ENCODE measurements at places on chromosomes 3 and 15.

DNA sequence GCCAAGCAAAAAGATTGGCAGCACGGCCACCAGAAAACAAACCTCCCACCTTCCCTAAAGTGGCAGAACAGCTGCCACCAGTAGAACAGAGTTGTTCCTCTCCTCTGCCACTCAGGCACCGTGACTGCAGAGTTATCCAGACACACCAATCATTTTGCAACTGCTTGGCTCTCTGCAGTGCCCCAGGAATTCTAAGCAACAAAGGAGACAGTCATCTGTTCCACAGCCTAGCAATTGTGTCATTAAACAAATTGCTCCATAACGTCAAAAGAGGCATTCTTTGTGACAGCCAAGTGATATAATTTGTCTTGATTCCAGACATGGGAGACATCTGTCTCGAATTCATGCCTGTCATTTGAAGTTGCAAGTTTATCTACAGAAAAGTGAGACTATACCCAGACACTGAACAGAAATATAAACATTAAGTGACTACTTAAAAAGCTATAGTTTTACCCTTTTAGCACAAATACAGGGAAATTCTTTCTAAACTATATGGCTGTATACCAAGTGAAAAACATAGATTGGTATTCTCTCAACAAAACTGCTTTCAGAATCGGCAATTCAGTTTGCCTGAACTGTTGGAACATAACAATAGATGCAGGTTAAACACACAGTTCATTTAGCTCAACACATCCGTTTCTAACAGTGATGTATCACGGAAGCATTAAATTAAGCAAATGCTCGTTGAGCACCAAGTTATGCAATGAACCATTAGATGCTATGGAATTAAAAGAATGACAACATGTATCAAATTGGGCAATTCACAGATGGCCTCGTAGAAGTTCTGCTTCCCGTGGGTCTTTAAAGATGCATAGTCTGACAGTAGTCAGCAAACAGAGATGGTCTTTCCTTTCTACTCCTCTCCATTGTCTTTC, 281.3 kb downstream of the FGF12 start:
- DNase-seq: no peak

DNA sequence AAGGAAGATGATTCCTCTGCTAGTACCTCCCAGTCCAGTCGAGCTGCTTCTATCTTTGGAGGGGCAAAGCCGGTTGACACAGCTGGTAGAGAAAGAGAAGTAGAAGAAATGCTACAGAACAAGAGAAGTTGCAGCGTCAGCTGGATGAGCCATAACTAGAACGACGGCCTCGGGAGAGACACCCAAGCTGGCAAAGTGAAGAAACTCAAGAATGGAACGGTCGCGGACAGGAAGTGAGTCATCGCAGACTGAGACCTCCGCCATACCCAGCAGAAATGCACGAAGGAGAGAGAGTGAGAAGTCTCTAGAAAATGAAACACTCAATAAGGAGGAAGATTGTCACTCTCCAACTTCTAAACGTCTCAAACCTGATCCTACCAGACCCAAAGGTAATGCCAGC, 19.0 kb upstream of the PARP14 start:
- no peak for DNase-seq

- no peak for DNase-seq
Observed at GRCh38 chr3:43071313-43071893, 34.5 kb downstream of the POMGNT2 start.

GRCh38 chr3:175102161-175102560, 243.0 kb downstream of the NAALADL2 start:
- no peak for DNase-seq

DNA sequence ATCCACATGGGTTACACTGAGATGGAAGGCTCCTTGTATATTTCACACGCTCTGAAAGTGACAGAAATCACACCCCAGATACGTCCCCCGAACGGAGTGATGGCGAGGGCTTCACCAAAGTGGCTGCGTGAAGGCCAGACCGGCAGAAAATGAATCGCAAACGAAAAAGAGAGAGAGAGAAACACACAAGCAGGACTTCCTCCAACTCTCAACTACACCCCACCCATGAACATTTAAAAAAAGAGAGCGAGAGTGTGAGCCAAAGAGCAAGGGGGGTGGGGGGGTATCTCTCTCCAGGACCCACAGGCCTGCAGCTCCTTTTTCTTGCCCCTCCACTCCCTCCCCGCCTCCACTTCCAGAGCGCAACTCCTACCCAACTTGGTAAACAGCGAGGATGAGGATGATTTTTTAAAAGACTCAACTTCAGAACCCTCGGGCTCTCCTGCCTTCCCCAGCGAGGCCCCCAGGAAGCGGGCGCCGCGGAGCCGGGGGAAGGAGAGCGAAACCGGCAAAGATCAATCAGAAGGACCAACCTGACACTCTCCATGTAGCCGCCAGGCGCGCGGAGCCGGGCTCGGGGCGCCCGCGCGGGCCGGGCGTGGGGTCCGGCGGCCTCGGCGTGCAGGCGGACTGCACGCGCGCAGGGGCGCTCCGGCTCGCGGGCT, 519.1 kb downstream of the FOXP1 start:
- DNase-seq: peak; percentile 54

DNA sequence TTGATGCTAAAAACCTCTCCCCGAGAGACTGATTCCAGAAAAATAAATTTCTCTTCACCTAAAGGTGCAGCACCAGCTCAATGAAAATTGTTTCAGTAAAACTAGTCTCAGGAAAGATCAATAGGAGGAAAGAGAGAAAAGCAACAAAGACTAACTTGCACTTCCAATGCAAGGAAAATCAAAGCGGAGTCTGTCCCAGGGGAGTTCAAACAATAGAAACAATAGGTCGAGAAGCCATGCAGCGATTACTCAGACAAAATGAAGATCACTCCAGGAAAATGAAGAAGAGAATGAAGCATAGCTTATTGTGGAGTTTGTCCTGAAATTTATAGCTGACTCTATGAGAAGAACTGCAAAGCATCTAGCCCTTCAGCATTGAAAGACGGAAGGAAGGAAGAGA, 105.1 kb upstream of the FRMD4B start:
- DNase-seq: no peak

GRCh38 chr3:156723182-156723619, 48.8 kb downstream of the TIPARP start:
- no peak for DNase-seq

GRCh38 chr3:80676261-80676660, 908.5 kb upstream of the ROBO1 start:
- no peak for DNase-seq

DNA sequence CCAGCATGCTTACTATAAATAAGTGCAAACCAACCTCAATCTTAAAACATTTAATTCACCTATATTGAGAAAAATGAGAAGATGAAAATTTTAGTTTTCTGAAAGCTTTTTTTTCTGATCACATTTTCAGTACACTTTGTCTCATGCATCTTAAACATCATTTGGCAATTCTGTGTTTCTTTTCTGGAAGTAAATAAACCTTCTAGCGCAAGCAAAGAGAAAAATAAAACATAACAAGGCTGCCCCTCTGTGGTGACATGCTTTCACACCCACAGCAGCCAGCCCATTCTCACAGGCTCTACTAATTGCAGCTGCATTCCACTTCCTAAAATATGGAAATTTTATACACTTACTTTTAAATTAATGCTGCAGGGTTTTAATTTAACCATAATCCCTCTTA, 90.1 kb downstream of the NEK10 start:
- no peak for DNase-seq

DNA sequence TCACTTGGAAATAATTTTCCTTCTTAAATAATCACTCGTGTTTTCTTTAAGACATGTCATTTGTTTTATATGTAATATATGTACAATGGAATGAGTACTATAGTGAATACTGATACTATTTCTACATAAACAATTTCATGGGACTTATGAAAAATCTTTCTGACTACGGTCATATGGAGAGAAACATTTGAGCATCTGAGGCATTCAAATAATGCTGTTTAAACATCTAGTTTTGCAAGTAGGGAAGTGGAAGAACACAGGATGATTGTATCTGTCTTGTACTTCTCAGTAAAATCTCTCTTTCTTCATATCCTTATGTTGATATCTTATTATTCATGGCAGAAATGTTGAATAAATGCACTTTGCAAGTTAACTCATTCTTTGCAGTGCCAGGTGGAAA, 599.5 kb upstream of the KCNMB2 start:
- DNase-seq: no peak

DNA sequence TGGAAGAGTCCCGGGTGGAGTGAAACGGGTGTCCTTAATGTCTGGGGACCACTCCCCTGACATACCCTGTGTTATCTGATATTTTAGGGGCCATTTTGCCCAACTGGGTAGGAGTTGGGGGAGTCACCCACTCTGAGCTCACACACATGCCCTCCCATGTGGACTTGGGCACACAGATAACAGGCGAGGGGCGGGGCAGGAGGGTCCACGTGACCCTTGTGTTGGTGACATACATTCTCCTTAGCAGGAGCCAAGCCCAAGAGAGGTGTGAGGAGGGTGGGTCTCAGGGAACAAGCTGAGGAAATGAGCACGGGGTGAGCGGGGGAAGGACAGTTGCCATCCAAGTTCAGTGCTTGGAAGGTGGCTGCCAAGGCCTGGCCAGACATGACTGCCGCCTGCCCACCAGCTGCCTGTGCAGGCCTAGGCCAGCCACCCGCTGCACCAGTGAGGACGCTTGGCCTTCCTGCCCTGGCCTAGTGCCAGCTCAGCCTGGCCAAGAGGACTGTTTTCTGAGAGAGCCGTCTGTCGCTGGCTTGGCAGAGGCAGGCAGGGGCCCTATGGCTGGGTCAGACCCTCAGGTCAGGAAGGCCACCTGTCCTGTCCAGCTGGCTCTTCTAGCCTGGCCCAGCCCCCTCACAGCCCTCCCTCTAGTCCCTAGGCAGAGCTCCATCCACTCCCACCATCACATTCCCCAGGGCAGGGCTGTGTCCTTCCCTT, 31.3 kb upstream of the TMEM115 start:
- DNase-seq: no peak

DNA sequence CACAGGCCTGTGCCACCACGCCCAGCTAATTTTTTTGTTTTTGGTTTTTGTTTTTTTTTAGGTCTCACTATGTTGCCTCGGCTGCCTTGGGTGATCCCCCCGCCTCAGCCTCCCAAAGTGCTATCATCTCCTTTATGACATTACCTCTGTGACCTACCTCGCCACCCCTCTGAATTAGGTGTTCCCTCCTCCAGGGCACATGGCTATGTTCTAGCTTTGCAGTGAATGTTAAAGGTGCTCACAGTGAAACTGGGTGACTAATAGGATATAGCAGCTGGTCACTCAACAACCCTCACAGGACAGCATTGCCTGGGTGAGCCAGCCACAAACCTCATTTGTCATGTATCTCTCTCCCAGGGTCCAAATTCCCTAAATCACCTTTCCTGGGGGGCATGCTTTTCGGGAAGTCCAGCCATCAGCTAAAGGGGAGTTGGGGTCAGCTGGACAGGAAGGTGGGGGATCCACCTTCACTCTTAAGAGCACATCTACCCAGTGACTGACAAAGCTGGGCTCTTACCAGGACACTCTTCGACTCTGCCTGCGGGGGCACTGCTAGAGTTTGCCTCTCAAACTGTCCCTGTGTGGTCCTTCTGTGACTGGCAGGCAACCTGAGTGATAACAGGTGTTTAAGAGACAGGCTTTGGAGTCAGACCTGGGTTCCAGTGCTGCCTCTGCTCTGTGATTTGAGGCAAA, 1.6 kb upstream of the TTLL3 start:
- DNase-seq: peak; percentile 34

- no peak for DNase-seq
Observed at GRCh38 chr3:50128001-50128400, 27.1 kb upstream of the SEMA3F start.

DNA sequence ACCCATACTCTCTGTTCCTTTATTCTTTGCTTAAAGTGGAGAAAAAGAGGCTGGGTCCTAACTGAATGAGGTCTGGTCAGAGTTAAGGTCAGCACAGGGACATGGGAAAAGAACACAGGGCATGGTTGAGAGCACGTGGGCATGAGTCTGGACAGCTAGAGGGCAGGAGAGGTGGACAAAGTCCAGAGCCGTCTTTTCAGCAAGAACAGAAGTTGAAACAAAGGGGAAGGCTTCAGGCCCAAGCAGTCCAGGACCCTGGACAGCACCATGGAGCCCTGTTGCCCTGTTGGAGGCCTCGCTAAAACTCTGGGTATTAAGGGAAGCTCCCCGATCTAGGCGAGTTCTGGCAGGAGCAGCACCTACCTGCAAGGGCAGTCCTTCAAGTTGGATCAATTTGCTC, 50.7 kb downstream of the XYLB start:
- DNase-seq: no peak

DNA sequence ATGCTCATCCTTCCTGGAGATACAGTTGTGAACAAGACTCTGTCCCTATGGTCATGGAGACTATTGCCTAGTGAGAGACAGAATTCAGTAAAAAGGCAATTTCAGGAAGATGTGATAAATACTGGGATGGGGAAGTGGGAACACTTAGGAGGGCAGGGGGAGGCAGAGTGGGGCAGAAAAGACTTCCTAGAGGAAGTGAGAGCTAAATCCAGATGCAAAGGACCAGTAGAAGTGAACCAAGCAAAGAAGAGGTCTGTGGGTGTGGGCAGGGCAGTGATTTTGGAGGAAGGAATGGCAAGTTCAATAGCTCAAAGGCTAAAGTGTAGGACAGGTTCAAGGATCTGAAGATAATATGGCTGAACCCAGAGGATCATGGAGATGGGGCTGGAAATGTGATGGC, 68.9 kb downstream of the CD200R1L start:
- no peak for DNase-seq
